ENCODE measurements at places on chromosomes 1 and 21.

GRCh38 chr1:33272509-33272908 is 16.2 kb downstream of the ZNF362 start:
- DNase-seq, result no peak

DNA sequence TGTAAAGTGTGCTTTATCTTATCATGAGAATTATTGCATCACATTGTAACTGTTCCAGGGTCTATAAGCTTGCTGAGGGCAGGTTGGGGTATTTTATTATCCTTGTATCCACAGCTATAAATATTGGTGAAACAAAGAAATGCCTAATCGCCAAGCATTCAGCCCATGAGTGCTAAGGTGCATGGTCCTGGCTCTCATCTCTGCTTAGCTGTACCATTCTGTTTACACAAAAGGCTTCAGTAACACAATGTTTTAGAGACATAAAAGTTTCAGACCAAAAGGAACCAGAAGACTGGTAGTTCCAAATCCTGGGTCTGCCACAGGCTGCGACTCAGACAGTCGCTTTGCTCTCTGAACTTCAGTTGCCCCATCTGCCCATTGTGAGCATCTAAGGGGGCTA is 99.6 kb upstream of the C8B start:
- DNase-seq, result no peak

DNA sequence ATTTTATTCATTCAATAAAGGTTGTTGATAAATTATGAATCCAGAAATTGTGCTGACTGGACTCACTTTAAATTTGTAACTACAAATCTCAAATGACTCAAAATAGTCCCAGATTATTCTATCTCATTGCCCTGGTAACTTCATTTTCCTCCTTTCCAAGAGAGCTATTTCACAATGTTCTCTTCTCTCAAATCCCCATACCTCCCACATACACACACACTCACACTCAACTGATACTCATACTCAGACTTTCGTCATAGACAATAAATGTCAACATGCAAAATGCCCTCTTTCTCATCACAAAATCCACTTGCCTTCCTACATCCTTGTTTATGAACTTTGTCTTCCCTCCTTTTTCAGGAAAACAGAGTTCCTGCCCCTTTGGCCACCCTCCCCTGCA is 33.3 kb downstream of the EXTL2 start:
- DNase-seq, result no peak

- no peak for DNase-seq
These were observed 233.8 kb upstream of the TMEM51 start for GRCh38 chr1:14919751-14920150.

GRCh38 chr21:29064850-29065481 is 8.5 kb downstream of the CCT8 start:
- DNase-seq, result no peak

- DNase-seq, result peak; percentile 43
These were observed 144.9 kb upstream of the SOD1 start for GRCh38 chr21:31514598-31514997.

DNA sequence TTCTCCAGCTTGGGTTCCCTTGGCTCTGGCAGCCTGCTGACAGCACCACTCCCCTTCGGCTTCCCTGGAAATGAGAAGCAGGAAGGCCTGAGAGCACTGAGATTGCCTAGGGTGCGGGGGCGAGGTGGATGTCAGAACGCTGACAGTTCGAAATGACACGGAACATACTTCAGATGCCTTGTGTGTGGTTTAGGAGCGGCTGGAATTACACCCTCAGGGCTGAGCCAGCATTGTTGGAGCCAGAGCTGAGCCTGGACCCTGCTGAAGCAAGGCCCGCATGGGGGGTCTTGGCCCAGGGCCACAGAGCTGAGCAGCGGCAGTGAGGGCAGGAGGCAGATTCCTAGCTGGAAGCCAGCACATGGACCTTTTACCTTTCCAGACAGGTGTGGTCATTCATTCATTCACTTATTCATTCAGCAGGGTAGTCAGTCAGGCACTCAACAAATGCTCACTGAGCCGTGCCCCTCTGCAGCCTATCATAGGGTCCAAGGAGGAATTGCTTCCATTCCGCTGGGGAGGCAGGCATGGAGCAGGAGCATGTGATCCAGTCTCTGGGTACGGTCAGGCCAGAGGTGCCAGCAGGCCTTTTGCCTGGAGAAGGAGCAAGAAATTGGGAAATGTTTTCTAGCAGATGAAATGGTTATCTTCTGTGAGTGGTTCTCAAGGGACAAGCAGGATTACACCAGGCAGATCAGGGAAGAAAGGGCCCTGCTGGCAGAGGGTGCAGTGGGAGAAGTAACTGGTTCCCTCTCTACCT is 6.6 kb upstream of the FOXE3 start:
- no peak for DNase-seq

GRCh38 chr1:16927711-16928485 is 6.2 kb downstream of the CROCC start:
- no peak for DNase-seq

DNA sequence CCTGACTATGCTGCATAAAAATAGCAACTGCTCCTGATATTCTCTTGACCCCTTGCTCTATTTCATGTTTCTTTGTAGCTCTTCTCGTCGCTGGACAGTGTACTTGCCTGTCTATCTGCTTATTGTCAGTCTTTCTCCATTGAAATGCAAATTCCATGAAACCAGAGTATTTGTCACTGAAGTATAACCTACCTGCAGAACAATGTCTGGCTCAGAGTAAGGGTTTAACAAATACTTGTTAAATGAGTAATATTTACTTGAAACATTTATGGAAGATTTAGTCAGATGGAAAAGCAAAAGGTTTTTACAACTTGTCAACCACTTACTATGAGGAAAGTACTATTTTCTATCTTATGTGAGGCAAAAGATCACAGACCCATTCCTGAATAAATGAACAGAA is 19.9 kb upstream of the ERICH3 start:
- no peak for DNase-seq

DNA sequence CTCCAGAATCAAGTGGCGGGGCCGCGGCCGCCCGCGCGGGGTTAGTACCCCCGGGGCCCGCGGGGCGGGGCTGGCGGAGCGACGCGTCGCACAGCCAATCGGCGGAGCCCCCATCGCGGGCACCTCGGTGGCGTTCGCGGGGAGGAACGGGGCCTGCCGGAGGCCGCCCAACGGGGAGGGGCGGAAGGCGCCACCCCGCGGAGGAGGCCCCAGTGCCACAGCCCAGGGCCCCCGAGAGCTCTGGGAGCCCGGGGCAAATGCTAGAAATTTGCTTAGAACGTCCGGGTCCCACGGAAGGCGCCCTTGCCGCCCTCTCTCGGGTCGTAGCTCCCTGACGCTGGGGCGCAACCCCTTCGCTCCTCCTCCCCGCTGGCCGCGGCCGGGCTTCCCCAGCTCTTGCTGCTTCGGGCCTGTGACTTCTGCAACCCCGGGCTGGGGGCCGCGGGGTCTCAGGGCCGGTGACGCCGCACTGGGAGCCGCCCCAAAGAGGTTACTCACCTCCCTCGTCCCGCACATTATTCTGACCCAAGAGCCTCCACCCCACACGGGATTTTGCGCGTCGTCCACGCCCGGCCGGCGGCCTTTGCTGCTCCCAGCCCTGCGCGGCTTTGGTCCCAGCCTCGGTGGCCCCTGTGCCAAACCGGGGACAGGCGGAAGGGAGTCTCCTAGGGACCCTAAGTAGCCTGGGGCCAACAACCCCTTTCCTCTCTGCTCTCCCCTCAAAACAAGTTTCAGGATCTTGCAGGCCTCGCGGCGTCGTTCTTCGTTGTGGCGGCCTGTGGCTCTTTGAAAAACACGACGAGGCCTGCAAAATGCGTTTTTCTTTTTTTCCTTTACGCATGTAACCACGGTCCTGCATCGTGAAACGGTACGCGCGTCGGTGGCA is at the start of gene RUNX3:
RUNX3 (minus strand) TSS at position 17 of the 886 bp plus-strand sequence. CDS start 408 bp downstream, outside the sequence.
- no peak for DNase-seq

- DNase-seq, result peak; percentile 19
These were observed 16.0 kb upstream of the EPS15 start for GRCh38 chr1:51535006-51535592.

DNA sequence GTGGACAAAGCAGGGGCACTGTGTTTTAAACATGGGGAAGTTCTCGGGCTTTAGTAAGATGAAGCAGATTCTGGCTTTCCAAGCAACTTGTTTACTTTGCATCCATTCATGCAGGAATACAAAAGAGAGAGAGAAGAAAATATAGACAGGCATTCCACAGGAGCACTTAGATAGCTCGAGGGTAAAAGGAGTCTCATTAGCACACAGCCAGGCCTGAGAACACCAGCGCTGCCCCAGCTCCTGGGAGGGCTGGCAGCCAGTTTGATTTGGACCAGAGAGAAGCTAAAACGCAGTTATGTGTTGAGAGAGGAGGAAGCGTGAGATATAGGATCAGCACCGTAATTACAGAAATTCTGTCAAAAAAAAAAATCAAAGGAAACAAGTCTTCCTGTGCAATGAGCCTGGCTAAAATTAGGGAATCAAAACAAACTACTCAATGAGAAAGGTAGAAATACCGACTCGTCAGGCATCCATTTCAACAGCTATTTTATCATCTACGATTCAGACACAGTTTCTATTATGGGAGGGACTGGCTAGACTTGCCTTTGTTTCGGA is 68.2 kb downstream of the CLSTN1 start:
- no peak for DNase-seq

DNA sequence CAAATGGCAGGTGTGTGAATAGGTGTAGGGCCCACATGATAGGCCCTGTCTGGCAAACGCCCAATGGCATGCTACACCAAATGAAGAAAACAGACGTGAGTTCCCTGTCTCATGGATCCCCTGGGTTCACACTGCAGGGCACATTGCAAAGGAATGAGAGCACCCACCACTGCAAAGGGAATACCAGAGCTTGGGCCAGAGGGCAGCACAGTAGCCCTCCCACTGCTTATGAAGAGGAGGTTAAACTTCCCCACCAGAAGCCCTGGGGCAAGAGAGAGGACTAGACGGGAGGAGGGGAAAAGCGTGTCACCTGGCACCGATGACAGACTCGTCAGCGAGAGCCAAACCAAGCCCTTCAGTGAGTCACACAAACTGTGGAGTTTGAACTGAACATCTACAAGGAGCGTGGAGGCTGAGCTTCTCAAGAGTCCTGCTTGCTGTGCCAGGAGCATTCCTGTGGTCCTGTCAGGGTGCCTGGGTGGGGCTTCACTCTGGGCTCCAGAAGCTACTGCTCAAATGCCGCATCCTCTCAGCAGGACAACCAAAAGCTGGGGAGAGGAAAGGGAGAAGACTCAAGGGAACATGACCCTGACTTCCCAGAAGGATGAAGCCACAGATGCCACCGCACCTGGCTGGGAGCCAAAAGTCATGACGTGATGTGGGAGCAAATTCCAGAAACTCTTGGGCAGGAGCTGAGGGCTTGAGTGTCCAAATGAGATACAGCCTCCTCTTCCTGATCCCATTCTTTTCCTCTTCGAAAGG is 61.1 kb downstream of the TOMM20 start:
- no peak for DNase-seq

DNA sequence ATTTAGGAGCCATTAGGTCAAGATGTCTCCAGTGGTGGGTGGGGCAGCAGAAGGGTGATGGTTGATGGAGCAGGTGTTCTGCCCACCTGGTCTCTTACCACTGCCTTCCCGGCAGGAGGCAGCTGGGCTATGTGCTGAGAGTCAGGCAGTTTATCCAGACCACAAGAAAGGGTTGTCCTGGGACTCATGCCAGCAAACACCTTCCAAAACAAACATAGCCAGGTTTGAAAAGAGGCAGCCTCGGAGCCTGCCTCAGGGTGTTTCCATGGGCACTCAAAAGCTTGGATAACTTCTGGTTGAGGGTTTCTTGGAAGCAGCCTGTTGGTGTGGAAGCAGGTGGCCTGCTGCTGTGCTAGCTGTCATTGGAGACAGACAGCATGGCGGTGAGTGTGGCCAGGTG is 187.2 kb downstream of the PCP4 start:
- no peak for DNase-seq

DNA sequence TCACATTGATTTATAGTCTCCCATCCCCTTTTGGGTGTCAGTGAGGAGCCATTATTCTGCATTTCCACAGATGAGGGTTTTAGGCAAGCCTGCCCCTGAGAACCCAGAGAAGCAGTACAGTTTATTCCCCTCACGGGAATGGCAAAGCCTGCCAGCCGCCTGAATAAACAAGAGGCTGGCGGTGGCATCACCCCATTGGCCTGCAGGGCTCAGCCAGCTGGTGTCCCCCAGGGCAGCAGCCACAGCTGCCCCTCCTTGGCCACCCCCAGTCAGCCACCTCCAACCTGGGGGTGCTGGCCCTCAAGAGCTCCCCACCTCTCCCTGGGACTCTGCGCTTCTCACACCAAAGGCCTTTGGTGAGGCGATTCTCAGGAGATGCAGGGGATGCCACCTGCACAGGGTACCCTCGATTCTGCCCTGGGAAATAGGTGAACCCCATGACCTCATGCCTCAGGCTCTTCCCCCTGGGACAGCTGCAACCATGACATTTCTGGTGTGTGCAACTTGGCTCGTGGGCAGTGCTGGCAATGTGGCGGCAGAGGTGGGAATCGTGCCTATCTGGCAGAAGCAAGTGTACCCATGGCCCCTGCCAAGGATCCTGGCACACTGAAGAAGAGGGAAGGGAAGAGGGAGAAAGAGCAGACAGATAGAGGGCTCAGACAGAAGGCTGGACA is 14.0 kb downstream of the OLFML2B start:
- no peak for DNase-seq

- no peak for DNase-seq
These were observed 72.6 kb upstream of the SDC3 start for GRCh38 chr1:30981172-30981571.

GRCh38 chr1:33182896-33183295 is 1.1 kb upstream of the TRIM62 start:
- DNase-seq, result no peak

DNA sequence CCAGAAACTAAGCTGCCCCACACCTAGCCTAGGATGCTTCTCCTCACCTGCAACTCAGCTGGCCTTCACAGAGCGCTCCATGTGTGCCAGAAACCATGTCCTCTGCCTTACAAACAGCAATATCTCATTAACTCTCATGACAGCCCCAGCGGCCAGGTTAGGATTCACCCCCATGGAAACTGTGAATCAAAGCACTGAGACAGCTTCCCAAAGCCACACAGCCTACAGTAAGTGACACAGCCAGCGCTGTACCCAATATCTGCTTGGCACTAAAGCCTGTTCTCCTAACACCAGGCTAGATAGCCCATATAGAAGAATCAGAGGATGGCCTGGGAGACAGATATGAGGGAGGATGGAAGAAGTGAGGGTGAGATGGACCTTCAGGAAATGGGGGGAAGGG is 13.5 kb downstream of the KCNN3 start:
- no peak for DNase-seq

GRCh38 chr1:175116903-175117302 is 49.3 kb downstream of the TNN start:
- no peak for DNase-seq

DNA sequence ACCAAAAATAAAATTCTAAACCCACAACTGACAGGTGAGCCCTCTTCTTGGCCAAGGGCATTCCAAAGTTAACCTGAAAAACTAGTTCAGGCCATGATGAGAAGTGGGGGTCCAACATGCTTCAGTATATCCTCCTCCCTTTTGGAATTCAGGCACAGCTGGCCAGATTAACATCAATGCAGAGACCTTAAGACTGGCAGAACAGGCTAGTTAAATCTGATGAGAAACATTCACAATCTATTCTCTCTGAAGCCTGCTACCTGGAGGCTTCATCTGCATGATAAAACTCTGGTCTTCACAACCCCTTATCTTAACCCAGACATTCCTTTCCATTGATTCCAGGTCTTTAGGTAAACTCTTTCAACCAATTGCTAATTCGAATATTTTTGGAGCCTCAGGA is 26.7 kb upstream of the ZBTB8B start:
- DNase-seq, result no peak

All from neural crest cell (in vitro differentiated cells).